ENCODE measurements at places on chromosomes 12 and 14.

DNA sequence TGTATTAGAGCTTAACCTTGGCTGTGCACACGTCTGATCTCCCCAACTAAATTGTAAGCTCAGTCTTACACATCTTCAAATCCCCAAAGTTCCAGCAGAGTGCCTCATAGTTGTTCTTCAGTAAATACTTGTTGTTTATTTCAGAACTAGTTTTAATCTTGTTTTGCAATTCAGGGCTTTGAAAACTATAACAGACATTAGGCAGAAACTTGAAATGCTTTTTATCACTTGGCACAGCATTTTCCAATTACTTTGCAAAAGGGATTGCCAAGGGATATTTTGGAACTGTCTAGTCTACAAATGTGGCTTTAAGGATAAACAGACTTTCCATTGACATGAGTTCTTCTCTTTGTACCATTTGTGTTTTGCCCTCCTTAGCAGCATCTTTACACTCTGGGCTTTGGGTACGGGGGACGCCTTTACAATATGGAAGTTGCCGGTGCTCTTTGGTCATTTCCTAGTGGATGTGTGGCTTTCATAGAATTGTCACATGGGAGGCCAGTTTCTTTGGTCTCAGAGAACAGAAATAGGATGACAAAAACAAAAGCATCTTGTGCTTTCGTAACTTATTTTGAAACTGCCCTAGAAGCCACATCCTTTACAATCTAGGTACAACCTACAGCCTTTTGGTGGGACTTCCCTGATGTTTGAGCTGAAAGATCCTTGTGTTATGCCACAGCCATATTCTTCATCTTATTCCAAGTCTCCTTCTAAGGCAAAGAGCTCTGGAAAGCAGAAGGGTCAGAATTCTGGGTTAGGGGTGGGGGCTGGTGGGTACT, 96.9 kb downstream of the NPAS3 start:
- no peak for DNase-seq

DNA sequence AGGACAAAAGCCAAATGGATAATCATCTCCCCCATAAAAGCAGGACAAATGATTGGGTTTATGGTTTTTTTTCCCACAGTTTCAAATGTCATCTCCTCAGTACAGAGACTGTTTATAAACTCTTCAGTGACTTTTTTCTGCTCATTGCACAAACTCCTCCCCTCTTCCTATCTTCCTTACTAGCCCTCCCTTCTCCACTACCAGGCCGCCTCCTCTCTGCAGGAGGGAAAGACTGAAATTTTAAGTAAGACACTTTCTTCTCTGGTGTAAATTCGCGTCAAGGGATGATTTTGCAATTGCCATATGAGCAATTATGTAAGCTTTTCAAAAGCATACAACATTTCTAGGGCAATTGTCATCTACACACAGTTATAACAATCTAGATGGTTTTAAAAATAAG, 37.0 kb downstream of the BTG1 start:
- DNase-seq = peak; percentile 73

DNA sequence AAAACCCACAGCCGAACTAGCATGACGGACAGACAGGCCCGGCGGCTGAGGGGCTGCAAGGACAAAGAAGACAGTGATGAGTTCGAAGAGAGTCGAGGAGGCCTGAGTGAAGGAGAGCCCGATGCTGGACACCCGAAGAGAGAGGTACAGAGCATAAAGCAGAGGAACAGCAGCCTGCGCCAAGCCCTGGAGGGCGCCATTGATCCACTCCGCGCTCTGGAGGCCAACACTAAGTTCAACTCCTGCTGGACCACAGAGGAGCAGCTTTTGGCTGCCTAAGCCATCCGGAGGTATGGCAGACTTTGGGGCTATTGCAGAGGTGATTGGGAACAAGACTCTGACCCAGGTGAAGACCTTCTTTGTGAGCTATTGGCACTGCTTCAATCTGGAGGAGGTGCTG, 7.8 kb upstream of the PLXNC1 start:
- peak; percentile 37 for DNase-seq

GRCh38 chr12:83462419-83462818, 775.7 kb downstream of the TMTC2 start:
- peak; percentile 49 for DNase-seq

GRCh38 chr12:70948236-70948975, 27.9 kb upstream of the PTPRR start:
- DNase-seq = no peak
